Activated CD8-positive, alpha-beta memory T cell treated with anti-CD3 and anti-CD28 coated beads for 1 hour (primary cell): ENCODE measurements at places on chromosomes 4 and X.

- no peak for DNase-seq
Measured at GRCh38 chrX:13005661-13006473, 31.0 kb downstream of the TMSB4X start.

DNA sequence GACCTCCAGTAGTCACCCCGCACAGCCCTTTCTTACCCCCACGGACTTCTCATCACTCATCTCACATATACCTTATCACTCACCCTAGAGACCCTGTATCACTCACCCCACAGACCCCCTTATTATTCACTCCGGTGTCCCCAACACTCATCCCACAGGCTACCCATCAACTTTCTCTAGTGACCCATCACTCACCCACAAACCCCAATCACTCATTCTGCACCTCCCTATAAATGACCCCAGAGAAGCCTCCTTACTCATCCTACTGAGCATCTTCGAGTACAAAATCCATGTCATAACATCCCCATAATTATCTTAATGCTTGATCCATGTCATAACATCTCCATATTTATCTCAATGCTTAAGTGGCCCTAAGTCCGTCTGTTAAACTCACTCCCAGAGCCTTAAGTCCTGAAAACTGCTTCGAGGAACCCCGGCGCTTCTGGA is 934 bp downstream of the ZNF41 start:
- DNase-seq: no peak

GRCh38 chr4:60926624-60927023 is 273.5 kb upstream of the ADGRL3 start:
- no peak for DNase-seq

GRCh38 chr4:109368661-109369060 is 65.0 kb upstream of the SEC24B start:
- no peak for DNase-seq

GRCh38 chr4:11416071-11416766 is 12.5 kb downstream of the HS3ST1 start:
- no peak for DNase-seq

- DNase-seq: no peak
Measured at GRCh38 chrX:46228389-46228788, 316.8 kb downstream of the ZNF674 start.

- no peak for DNase-seq
Measured at GRCh38 chrX:150848914-150849365, 49.5 kb downstream of the CD99L2 start.

DNA sequence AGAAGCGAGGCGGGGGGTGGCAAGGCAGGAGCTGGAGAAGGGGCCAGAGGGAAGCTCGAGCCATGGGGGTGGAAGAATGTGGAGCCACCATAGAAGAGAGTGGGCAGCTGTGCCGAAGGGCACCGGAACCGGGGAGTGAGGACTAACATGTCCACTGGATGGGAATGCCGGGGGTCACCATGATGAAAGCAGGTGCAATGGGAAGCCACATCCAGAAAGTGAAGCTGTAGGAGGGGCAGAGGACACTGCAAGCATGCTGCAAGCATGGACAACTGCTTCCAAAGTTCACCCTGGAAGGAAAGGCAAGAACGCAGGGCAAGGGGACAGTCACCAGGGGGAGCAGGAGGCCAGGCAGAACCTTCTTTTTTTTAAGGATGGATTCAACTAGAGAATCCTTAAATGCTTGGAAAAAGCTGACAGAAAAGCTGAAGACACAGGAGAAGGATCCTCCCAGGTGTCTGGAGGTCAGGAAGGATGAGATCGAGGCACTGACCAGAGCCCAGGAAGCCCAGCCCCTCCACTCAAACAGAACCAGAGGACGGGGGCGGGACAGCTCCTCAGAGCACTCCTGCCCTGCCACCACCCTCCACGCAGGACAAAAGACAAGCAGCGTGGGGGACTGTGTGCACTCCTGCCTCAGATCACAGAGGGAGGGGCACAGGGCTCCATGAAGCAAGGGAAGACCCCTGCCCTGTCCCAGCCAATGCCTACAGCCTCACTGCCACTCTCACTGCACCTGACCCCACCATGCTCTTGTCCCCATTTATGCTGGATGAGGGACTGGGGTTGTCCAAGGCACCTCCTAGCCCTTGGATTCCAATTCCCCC is 169.2 kb downstream of the AFAP1 start:
- DNase-seq: no peak

GRCh38 chr4:173929921-173930320 is 353.5 kb downstream of the FBXO8 start:
- DNase-seq: no peak

GRCh38 chrX:34734383-34734782 is 77.3 kb upstream of the TMEM47 start:
- no peak for DNase-seq

- DNase-seq: no peak
Measured at GRCh38 chr4:169307576-169307975, 36.8 kb upstream of the SH3RF1 start.

DNA sequence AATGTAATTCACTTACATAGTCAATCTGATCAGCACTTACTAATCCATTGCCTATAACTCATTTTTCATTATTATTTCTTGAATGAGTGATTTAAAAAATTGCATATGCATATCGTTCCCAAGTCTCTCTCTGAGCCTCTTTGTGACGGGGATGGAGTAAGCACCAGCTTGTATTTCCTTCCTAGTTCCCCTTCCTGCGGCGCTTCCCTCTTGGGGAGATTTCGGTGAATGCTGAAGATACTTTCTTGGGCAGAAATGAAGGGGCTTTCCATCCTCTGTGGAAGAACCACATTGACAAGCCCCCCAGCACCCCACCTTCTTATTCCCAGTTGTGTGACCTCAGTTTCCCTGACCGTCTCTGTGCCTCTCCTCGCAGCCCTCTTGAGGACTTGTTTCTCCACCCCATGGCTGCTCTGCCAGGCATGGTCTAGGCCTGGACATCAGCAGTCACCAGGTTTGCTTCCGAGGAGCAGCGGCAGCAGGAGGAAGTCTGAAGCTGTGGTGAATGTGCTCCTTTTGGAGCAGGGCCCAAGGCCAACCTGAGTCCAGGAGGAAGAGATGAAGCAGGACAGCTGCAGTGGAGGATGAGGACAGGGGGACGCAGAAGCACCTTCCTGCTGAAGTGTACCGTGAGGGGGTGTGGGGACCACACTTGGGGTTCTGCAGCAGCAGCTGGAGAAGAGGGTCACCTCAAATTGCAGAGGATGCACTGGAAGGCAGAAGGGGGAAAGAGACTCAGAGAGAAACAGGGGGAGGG is 124.9 kb downstream of the IRF2 start:
- no peak for DNase-seq

DNA sequence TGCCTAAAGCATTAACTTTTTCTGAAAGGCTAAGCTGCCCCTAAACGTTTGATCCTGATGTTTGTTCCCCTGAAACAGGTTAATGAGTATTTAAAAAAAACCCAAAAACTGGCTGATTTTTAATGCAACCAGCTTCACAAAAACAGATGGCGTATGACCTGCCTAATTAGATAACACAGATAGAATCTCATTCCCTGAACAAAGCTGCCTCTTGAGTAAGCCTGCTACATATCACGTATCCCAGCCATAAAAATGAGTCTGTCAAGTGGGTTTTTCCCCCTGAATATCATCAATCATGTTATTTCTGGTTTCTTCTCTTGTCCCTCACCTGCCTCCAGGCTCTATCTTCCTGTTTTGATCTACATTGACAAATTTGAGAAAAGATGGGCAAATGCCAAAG is 154.2 kb upstream of the FAM9B start:
- DNase-seq: no peak

- no peak for DNase-seq
Measured at GRCh38 chr4:40275065-40275730, 59.9 kb upstream of the CHRNA9 start.

DNA sequence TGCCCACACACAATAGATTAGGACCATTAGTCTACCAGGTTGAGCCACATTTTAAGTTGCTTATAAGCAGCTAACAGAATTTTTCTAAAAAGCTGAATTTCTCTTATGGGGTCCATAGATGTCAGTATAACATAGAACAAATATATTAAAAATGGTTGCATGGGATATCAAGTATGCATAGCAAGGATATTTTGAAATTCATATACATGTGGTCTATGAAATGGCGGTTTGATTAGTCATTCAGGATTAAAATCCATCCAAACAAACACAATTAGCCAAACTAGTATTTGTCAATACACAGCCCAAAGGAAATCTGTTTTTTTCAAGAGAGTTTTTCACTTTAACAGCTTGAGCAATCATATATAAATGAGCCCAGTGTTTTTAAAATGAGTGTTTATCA is 33.5 kb upstream of the AMOT start:
- no peak for DNase-seq

- DNase-seq: no peak
Measured at GRCh38 chrX:48471504-48471903, 1.4 kb upstream of the SLC38A5 start.

DNA sequence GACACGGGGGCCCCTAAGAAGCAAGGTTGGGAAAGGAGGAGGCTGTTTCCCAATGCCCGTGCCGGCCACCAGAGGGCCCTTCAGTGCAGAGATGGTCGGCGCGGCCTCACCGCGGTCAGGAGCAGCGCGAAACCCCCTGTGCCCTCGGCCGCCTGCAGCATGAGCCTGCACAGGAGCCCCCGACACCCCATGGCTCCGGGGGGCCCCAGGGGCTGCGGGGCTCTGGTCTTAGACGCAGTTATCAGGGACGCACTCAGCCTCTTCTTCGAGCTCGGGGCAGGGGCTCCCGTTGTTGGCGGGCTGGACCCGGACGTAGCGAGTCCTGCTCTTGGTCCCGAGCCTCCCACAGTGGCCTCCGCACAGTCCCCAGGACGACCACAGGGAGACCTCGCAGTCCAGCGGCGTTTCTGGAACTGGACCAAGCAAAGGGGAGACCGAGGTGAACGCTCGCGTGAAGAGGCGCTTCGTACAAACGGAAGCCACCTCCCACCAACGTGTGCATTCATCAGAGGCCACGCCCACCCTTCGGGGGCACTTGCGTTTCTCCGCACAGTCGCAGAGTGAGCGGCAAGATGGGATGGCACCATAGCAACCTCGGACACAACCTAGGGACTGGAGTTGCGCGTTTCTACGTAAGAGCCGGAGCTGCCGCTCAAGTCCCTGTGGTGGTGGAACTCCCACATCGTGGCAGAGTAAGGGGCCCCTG is 5.0 kb downstream of the SPON2 start:
- DNase-seq: peak; percentile 85

GRCh38 chr4:81704461-81704860 is 232.8 kb upstream of the RASGEF1B start:
- no peak for DNase-seq

DNA sequence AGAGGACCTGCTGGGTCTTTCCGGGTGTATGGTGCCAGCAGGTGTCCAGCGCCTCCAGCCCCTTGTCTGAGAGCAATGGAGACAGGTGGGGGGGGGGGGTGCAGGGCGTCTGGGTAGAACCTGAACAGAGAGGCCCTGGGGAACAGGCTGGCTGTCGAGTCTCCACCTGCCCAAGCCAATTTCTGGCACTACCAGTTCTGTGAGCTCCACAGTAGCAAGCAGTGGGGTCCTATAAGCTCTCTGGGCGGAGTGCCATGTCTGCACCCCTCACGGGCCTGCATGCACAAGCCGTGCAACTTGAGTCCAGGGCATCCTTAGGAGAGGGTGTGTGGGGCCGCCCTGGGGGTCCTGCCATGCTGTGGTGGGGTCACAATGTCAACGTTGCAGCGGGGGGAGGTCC is 10.1 kb upstream of the FGFR3 start:
- no peak for DNase-seq

- DNase-seq: no peak
Measured at GRCh38 chr4:16772366-16772850, 126.0 kb downstream of the LDB2 start.

DNA sequence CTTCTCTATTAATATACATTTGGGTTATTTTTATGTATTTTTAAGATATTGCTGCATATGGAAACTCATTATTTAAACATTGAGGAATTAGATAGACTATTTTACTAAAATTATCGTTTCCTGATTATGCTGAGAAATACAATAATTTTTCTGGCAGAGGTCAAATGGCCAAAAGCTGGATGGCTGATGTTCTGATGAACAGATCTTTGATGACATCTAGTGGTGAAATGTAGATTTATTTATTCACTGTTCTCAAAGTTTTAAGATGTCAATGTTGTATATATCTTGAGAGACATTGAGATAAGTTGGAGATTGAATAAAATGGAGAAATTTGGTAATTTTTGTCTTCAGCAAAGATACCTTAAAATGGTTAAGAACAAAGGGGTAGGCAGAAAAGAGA is 96.2 kb downstream of the UGT8 start:
- no peak for DNase-seq

DNA sequence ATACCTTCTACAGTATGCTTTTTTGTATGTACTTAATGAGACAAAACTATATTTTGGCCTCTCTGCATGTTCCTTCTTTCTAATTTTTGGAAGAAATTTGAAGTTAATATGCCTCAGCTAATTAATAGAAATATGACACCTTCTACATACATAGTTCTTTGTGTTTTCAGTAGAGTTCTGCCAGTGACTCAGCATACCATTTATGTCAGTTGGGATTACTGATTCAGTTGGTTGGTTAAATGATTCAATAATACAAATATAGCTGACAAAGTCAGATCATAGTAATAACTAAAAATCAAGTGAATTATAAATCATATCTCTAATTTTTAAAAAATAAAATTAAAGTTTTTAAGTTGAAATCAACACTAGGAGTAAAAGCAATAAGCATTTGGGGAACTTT is 16.8 kb downstream of the BTC start:
- DNase-seq: no peak

DNA sequence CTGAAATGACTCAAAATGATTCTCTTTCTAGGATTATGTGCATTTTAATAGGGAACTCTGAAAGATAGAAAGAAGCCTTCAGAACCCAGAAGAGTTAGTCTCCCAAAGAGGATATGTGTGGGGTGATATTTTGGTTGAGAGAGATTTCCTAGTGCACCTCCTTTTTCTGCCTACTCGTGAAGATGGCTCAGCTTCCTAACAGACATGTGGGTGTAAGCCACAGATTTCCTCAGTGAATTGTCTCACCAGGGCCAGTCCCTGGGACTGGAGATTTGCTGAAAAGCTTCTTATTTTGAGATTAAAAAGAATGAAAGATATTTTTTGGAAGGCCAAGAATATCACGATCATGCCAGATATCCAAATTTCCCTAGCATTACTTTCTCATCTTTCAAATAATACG is 42.8 kb downstream of the MAGEB17 start:
- DNase-seq: no peak

DNA sequence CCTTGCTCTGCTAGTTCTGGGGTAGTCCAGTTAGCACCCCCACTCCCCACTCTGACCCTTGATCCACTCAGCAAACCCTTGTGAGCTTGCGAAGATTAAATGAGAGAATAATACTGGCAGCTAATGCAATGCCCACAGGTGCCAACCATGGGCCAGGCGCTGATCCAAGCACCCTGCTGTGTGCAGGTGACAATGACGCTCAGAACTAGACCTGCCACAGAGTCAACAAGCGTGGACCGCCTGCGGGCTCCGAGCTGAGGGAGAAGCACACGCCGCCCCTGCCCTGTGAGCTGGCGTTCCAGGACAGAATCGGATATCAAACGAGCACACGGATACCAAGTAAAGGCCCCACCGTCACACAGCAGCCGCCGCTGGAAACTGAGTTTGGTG is 129.2 kb downstream of the FAM53A start:
- DNase-seq: no peak

GRCh38 chr4:55561889-55562288 is 15.2 kb upstream of the CLOCK start:
- no peak for DNase-seq
